Stimulated activated CD8-positive, alpha-beta memory T cell treated with anti-CD3 and anti-CD28 coated beads, Interleukin-7, amount 100 ng/mL, for 1 hour (primary cell): ENCODE measurements at places on chromosomes 5 and 9.

- no peak for DNase-seq
These were observed 194.2 kb upstream of the HAPLN1 start for GRCh38 chr5:83914662-83915418.

GRCh38 chr9:109290385-109290784 lies 30.5 kb downstream of the EPB41L4B start:
- DNase-seq, result no peak

DNA sequence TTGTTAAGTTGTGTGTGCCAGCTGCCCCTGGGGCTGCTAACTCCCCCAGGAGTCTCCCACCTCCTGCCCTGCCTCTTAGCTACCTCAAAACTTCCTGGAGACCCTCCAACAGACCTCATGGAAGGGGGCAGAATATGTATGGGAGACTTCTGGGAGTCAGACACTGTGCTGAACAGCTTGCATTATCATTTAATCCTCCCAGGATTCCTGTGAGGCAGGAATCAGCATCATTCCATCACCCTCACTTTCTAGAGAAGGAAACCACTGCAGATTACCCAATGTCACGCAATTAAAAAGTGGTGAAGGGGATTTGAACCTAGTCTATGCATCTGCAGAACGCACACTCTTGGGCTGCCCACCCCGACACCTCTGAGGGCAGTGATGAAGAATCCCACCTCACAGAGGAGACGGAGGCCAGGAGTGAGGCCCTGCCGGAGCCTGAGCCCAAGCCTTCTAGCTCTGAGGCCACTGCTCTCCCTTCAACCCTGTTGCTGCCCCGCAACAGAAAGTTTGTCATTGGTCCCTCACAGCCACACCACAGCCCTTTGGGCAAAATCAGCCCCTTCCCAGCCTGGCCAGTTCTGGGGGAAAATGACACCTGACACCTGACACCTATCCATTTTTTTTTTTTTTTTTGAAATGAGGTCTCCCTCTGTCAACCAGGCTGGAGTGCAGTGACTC lies 30.3 kb upstream of the IL17B start:
- no peak for DNase-seq

- no peak for DNase-seq
These were observed 4.3 kb upstream of the ZNF510 start for GRCh38 chr9:96782235-96782634.

DNA sequence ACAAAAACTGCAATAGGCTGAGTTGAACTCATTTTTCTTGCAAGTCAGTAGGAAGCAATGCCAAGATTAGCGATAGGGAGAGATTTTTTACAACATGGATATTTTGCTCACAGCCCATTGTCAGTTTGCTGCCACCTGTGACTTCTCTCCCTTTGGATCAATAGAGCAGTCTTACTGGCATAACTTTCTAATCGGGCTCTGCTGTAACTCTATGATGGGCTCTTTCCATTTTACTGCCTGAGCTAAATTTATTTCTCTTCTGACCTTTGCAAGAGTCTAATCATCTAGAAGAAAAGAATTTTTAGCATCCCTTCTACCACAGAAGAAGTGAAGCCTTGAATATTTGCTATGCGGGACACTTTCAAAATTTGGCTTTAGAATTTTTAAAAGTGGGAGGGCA lies 53.6 kb upstream of the SGCD start:
- DNase-seq, result no peak
